ENCODE measurements at places on chromosomes 3 and 15. TPM values are rescaled to one million over a fixed set of nuclear protein-coding genes. Genes with fewer than 3 reads are reported as not detected.

CHDH gene
- 24.9 TPM for total RNA-seq

DNA sequence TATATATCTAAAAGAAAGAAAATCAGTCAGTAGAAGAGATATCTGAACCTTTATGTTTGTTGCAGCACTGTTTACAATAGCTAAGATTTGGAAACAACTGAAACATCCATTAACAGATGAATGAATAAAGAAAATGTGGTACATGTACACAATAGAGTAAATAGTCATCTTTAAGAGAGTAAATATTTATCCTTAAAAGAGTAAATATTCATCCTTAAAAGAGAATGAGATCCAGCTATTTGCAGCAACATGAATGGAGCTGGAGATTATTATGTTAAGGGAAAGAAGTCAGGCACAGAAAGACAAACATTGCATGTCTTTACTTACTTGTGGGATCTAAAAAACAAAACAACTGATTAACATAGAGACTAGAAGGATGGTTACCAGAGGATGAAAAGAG lies 197.0 kb upstream of the CBLB start:
- H3K36me3 ChIP-seq, result no peaks in the 10 kb centered on the region
- no peaks in the 10 kb centered on the region for H3K27me3 ChIP-seq
- H3K27ac ChIP-seq, result no peak overlapping the region
- no peak for DNase-seq

FBXW12 gene
- total RNA-seq, result not detected

GRCh38 chr15:78811124-78811824 lies at the start of gene ADAMTS7:
ADAMTS7 (minus strand) TSS chr15:78811464; CDS start chr15:78811220, 244 bp downstream.
- no peak within 1 kb of the TSS for H3K27ac ChIP-seq
- H3K27me3 ChIP-seq, result peaks cover 55% of the 10 kb centered on the region
- DNase-seq, result peak; percentile 82
- peak within 1 kb of the TSS; percentile 72 for H3K4me3 ChIP-seq

- peak overlapping the region; percentile 96 for H3K27ac ChIP-seq
- peaks cover 3% of the 10 kb centered on the region for H3K4me1 ChIP-seq
- H3K36me3 ChIP-seq, result peaks cover 62% of the 10 kb centered on the region
- H3K4me3 ChIP-seq, result peak overlapping the region; percentile 87
- DNase-seq, result peak; percentile 92
- H3K27me3 ChIP-seq, result no peaks in the 10 kb centered on the region
Measured at GRCh38 chr3:49900491-49901153, 3.1 kb downstream of the MST1R start.

DNA sequence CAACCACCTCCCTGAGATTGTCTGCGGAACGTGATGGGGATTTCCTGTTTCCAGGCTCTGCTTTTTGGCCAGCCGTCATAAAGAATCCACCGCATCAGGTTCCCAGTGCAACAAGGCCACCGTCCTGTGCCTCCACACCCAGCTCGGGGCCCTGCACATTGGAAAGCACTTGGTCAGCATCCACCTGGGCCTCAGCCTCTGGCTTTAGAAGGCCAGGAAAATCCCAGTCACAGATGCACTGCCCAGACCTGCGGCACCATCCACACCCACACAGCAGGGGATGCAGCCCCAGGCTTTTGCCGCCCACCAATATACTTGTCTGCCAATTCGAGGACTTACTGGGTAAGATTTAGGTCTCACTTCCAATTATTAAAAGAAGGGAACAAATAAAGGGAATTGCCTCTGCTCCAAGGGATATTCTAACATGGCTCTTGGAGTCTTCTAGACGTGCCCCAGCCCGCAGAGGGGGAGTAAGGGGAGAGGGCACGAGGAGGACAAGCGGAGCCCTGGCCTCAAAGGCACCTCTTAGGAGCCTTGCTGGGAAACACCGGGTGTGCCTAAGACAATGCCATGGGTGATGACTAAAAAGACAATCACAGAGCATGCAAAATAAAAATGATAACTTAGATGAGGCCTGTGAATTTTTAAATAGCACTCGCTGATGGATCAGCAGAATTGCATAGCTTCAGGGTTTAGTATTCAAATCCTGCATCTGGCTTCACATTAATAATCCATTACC lies 169.2 kb downstream of the FOXP1 start:
- no peaks in the 10 kb centered on the region for H3K27me3 ChIP-seq
- no peak overlapping the region for H3K27ac ChIP-seq
- DNase-seq, result no peak
- H3K4me3 ChIP-seq, result no peak overlapping the region

DNA sequence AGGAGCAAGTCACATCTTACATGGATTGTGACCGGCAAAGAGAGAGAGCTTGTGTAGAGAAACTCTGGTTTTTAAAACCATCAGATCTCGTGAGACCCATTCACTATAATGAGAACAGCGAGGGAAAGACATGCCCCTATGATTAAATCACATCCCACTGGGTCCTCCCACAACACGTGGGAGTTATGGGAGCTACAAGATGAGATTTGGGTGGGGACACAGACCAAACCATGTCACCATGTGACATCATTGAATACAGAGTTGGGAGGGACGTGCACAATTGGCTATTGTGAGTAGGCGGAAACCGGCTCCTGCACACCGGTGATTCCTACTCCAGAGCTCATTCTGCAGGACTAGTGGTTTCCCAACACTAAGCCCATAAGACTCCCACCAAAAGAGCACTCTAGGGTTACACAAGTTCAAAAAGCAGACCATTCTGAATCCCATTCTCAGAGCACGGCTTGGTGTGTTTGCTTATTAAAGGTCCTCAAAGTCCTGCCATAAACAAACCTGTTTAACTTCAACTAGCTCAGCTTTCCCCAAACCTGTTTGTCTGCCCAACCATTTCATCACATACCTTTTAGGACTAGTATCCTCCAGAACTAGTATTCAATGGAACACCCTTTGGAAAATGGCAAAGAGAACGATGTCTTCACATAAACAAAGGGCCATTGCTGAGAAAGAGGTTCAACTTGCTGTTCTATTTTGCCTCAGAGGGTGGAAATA lies 167.6 kb downstream of the TLE3 start:
- H3K4me1 ChIP-seq, result no peaks in the 10 kb centered on the region
- peaks cover 84% of the 10 kb centered on the region for H3K27me3 ChIP-seq
- no peak overlapping the region for H3K27ac ChIP-seq
- no peaks in the 10 kb centered on the region for H3K36me3 ChIP-seq
- H3K4me3 ChIP-seq, result no peak overlapping the region

DNA sequence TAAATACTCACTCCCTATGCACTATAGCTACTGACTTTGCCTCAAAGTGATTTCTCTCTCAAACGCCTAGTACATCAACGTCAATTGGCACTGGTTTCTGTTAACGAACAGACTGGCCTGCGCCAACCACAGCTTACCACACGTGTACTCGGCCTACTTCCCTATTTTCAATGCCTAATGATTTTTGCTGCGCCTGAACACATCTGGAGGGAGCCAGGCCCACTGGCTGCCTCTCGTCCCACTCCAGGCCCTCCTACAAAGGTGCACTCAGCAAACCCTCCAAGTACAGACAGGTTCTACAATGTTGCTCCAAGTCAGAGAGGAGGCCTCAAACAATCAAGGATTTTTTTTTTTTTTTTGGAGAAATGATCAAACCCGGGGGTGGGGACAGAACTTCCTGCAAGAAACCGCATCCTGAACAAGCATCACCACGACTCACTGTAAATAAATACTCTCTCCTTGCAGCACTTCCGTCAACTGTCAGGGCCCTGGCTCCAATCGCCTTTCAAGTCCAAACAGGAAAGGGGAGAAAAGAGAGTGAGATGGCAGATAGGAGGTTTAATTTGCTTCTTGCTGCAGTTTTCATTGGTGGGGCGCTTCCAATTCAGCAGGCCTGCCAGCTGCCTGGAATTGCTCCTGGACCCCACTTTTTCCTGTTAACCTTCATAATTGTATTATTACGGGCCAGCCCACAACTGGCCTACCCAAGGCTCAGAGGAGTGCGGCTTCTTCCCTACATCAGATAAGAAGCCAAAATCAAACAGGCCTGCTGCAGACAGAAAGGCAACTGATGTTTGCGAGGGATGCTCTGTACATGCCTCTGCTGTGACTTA lies 139.3 kb downstream of the FOXP1 start:
- no peaks in the 10 kb centered on the region for H3K36me3 ChIP-seq
- DNase-seq, result no peak
- no peaks in the 10 kb centered on the region for H3K4me1 ChIP-seq
- no peaks in the 10 kb centered on the region for H3K27me3 ChIP-seq

DNA sequence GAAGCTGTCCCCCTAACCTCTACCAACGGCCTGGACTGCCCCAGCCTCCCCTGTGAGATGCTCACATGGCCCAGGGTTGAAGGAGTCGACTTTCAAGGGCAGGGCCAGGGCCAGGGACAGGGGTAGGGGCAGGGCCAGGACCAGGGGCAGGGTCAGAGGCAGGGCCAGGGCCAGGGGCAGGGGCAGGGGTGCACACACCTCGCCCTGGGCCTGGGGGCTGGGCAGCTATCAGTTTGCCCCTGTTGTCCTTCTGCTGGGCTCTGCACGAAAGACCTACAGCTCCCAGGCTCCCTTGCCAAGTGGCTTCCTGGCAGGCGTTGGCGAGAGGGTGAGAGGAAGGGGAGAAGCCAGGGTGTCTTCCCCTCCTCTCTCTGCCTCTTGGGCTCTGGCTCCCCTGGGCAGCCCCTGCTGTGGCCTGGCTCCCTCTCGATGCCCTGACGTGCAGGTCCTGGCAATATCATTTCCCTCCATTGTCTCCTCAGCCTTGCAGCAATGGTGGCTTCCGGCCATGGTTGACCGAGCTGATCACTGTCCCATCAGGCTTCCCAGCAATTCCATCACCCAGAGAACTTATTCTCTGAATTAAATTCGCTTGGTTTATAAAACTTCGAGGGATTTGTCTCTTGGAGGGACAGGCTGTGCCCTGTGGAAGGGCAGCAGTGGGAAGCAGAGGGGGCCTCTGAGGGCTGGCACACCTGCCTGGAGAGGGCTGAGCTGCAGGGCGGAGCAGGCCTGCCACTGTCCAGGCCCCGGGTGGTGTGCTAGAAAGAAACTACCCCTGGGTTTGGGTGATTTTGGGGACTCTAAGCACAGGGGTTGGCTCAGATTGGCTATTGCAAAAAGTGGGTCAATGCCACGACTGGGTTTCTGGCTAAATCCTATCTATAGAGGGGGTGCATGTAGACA lies 13.9 kb downstream of the PRR23E start:
- H3K36me3 ChIP-seq, result no peaks in the 10 kb centered on the region
- no peak overlapping the region for H3K27ac ChIP-seq
- no peak for DNase-seq
- peaks cover 93% of the 10 kb centered on the region for H3K27me3 ChIP-seq
- H3K4me1 ChIP-seq, result no peaks in the 10 kb centered on the region

ZNF860 gene
- 7.5 TPM for total RNA-seq

GOLGA6L1 gene
- total RNA-seq, result not detected

- H3K4me3 ChIP-seq, result no peak overlapping the region
- peaks cover 53% of the 10 kb centered on the region for H3K4me1 ChIP-seq
- DNase-seq, result peak; percentile 78
Measured at GRCh38 chr15:85485956-85486567, 105.7 kb downstream of the AKAP13 start.

DNA sequence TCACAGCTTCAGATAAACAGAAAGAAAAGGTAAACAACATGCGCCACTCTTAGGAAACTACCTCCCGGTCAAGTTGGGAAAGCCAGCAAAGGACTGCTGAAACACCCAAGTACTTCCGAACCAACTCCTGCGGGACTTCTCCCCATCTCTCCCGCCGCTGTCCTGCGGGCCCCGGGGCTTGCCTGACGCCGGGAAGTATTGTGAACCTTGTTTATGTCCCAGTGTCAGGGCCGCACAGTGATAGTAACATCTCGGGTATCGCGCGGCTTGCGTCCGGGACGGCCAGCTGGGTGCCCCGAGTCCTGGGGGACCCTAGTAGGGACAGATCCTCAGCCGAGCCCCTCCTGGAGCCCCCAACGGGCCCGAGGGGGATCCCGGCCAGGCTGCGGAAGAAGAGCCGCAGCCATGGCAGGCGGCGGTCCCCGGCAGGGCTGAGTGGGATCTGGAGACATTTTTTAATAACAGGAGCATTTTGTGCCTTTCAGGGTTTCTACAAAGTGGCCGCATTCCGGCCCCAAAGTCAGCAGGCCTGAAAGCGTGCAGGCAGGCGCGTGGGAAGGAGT lies 756 bp downstream of the CLPX start:
- H3K27ac ChIP-seq, result peak overlapping the region; percentile 20
- H3K4me1 ChIP-seq, result no peaks in the 10 kb centered on the region
- H3K36me3 ChIP-seq, result peaks cover 44% of the 10 kb centered on the region
- no peaks in the 10 kb centered on the region for H3K27me3 ChIP-seq

DNA sequence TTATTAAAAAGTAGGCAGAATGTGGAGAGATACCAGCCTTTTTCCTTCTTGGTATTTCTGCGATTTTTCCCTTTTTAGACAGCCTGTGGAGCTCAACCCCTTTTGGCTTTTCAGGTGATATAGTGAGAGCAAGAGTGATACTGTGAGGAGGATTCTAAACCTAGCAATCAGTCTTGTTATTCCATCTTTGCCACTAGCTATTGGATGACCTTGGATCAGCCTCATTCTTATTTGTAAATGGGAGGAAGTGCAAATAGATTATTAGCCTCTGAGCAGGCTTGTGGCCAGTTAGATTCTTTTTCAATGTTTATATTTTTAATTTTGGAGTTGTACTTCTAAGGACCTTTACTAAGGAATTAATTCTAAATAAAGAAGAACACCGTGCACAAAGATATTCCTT lies 34.0 kb downstream of the IQGAP1 start:
- peaks cover 32% of the 10 kb centered on the region for H3K4me1 ChIP-seq
- no peaks in the 10 kb centered on the region for H3K36me3 ChIP-seq
- H3K27ac ChIP-seq, result no peak overlapping the region

MASP1 gene
- total RNA-seq, result 0.17 TPM

PRTG gene
- total RNA-seq, result 12.0 TPM

GRCh38 chr3:159486580-159486979 lies 502.1 kb upstream of the IL12A start:
- no peaks in the 10 kb centered on the region for H3K27me3 ChIP-seq
- H3K27ac ChIP-seq, result no peak overlapping the region
- no peak overlapping the region for H3K4me3 ChIP-seq
- H3K36me3 ChIP-seq, result no peaks in the 10 kb centered on the region

- H3K36me3 ChIP-seq, result peaks cover 18% of the 10 kb centered on the region
- H3K4me3 ChIP-seq, result peak overlapping the region; percentile 75
- H3K4me1 ChIP-seq, result peaks cover 18% of the 10 kb centered on the region
Measured at GRCh38 chr15:85168642-85169173, 187.1 kb downstream of the PDE8A start.

All from Calu3 (cell line).